ENCODE measurements at places on chromosomes 5 and 9. TPM values are rescaled to one million over a fixed set of nuclear protein-coding genes. Genes with fewer than 3 reads are reported as not detected.

Gene BRINP1
- total RNA-seq, result under 0.01 TPM

GRCh38 chr9:35852267-35852815, 17.9 kb downstream of the OR13J1 start:
- DNase-seq, result no peak

DNA sequence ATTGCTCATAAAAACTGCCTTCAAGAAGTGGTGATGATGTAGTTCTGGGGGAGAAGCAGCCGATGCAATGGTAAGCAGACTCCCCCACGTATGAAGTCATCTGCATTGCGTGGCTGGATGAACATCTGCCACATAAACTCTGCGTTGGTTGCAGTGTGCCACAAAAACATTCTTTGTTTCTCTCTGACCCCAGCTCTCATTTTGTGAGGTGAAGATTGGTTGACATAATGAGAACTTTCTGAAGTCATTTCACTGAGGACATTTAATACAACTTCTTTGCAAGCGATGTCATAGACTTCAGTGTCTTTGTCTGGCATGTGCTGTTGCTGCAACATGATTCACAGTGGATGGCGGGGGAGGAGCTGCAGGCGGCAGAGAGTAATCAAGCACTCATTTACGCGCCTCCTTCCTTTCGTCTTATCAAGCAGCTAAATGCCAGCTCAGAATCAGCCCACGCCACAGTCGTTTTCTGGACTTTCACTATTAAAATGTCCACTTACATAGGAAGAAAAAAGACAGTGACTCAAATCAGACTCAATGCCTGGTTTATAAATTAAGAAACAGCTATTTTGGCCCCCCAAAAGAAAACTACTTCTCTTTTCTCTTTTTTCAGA, 91.5 kb upstream of the NFIL3 start:
- peak; percentile 90 for DNase-seq

GRCh38 chr5:66769839-66770617, 173.8 kb downstream of the MAST4 start:
- no peak for DNase-seq

DNA sequence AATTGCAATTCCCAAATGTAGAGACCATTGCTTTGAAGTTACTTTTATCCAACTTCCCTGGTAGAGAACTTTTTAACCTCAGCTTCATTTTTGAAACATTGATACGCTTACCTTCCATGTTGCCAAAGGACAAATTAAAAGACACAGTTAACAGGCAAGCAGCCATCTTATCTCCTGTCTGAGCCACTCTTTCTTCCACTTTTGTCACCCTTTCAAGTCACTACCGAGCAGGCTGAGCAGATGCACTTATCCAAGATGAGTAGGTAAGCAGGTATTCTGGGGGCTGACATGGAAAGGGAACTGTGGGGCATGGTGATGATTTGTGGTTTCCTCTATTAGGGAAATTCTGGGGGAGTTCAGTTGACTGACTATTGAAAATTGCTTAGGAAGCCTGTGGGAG, 66.7 kb downstream of the DOCK2 start:
- no peak for DNase-seq

GRCh38 chr5:175589714-175590113, 68.2 kb upstream of the HRH2 start:
- DNase-seq, result no peak

All from fibroblast of villous mesenchyme (primary cell).